ENCODE measurements at places on chromosomes 3 and 15.

GRCh38 chr3:69628951-69629350 lies 110.3 kb upstream of the MITF start:
- no peak for DNase-seq

- no peak for DNase-seq
Measured at GRCh38 chr3:108528459-108529252, 18.3 kb upstream of the MYH15 start.

- DNase-seq, result no peak
Measured at GRCh38 chr3:125160606-125161371, 51.8 kb downstream of the SLC12A8 start.

DNA sequence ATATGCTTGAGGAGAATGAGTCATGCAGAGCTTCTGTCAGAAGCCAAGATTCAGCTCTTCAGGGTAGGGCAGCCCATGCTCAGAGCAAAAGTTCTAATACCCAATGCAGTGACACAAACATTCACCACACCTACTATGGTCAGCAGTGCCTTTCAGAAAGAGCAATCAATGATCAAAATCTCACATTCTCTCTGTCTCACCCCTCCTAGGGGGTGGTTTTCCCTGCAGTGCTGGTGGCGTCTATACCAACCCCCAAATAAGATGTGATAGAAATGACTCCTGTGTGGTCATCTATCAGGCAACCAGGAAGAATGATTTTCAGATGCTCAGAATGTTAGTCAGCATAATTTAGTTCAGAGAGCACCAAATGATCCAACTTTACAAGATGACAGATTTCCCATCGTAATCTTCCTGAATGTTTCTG lies 385.3 kb downstream of the NTRK3 start:
- no peak for DNase-seq

- DNase-seq, result no peak
Measured at GRCh38 chr3:175260145-175260794, 401.1 kb downstream of the NAALADL2 start.

DNA sequence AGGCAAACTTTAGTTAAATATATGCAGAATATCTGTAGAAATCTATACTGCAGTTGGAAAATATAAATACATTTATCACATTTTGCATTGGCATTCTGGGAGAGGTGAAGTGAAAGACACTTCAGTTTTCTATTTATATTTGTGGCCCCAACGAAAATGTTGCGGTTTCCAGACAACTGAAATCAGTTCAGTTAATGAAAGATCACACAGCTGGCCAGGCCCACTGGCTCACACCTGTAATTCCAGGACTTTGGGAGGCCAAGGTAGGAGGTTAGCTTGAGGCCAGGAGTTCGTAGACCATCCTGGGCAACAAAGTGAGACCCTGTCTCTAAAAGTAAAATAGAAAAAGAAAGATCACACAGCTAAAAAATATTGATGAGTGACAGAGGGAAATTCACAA lies 11.9 kb upstream of the CLASP2 start:
- no peak for DNase-seq
